Lower lobe of right lung (tissue), 2 donors: ENCODE measurements at places on chromosomes 6 and 20.

DNA sequence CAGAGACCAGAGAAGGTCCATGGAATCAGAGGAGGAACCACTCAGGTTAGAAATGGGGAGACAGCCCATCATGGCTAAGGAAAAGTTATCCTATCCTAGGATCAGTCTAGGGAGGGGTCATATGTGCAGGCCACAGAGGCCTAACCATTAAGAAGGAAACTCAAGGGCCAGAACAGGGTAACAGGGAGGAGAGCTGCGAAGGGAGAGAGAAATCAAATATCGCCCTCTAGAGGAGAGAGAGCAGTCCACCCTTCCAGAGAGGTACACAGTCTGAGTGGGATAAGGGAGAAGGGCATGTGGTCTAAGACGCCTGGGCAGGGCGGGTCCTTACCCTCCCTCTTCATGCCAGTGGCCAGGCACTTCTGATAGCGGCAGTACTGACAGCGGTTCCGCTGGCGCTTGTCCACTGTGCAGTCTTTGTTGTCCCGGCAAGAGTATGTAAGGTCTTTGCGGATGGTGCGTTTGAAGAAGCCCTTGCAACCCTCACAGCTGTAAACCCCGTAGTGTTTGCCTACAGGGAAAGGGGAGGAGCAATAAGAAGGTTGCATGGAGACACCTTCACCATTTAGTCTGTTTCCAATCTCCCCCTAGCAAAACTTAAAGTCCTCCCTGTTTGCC is 2.9 kb downstream of the RXRB start:
- DNase-seq: peak; percentile 69
- no peak overlapping the region for H3K4me3 ChIP-seq
- H3K4me1 ChIP-seq: peaks cover 44% of the 10 kb centered on the region
- H3K27me3 ChIP-seq: no peaks in the 10 kb centered on the region
- peaks cover 43% of the 10 kb centered on the region for H3K36me3 ChIP-seq
- H3K27ac ChIP-seq: no peak overlapping the region

GRCh38 chr6:41692080-41692675 is 43.2 kb downstream of the TFEB start:
- no peak overlapping the region for H3K4me3 ChIP-seq
- peak; percentile 4 for DNase-seq
- no peaks in the 10 kb centered on the region for H3K4me1 ChIP-seq
- H3K36me3 ChIP-seq: peaks cover 43% of the 10 kb centered on the region

DNA sequence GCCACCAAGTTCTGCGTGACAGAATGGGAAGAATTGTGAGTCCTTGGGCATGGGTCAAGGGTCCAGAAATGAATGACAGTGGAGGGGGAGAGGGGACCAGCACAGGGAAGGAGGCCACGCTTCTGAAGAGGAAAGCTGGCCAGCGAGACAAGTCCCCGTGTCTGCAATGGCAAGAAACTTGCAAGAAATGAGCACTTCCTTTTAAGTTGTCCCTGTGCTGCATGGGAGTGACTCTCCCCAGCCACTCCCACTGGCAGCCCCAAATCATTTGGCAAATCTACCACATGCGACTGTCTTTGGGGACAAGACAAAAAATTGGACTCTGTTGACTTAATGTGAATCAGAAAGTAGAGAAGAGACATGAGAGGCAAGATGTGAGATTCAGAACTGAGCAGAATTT is 242.2 kb upstream of the RREB1 start:
- H3K27me3 ChIP-seq: no peaks in the 10 kb centered on the region
- H3K36me3 ChIP-seq: no peaks in the 10 kb centered on the region
- no peak overlapping the region for H3K4me3 ChIP-seq
- no peak for DNase-seq

GRCh38 chr6:63493557-63493956 is 78.7 kb upstream of the LOC128125822 start:
- H3K4me3 ChIP-seq: no peak overlapping the region
- no peaks in the 10 kb centered on the region for H3K4me1 ChIP-seq
- no peak for DNase-seq
- no peaks in the 10 kb centered on the region for H3K27me3 ChIP-seq
- no peak overlapping the region for H3K27ac ChIP-seq

DNA sequence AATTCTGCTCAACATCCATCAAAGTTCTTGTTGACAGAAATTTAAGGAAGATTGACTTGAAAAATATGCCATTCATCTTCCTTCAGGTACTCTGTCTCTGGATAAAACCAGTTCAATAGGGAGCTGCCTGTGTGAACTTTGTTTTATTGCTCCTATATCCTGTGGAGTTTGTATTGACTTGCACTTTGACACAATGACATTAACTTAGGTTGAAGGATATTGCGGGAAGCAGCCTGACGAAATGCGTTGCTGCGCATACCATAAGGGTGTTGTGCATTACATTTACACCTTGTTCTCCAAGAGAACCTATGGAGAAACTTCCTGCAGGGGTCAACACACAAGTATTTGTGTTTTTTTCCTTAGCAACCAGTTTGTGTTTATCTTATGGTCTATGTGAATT is 185.4 kb upstream of the GRIK2 start:
- H3K4me3 ChIP-seq: no peak overlapping the region
- H3K27ac ChIP-seq: no peak overlapping the region
- H3K27me3 ChIP-seq: no peaks in the 10 kb centered on the region
- no peaks in the 10 kb centered on the region for H3K36me3 ChIP-seq
- DNase-seq: no peak
- no peaks in the 10 kb centered on the region for H3K4me1 ChIP-seq

DNA sequence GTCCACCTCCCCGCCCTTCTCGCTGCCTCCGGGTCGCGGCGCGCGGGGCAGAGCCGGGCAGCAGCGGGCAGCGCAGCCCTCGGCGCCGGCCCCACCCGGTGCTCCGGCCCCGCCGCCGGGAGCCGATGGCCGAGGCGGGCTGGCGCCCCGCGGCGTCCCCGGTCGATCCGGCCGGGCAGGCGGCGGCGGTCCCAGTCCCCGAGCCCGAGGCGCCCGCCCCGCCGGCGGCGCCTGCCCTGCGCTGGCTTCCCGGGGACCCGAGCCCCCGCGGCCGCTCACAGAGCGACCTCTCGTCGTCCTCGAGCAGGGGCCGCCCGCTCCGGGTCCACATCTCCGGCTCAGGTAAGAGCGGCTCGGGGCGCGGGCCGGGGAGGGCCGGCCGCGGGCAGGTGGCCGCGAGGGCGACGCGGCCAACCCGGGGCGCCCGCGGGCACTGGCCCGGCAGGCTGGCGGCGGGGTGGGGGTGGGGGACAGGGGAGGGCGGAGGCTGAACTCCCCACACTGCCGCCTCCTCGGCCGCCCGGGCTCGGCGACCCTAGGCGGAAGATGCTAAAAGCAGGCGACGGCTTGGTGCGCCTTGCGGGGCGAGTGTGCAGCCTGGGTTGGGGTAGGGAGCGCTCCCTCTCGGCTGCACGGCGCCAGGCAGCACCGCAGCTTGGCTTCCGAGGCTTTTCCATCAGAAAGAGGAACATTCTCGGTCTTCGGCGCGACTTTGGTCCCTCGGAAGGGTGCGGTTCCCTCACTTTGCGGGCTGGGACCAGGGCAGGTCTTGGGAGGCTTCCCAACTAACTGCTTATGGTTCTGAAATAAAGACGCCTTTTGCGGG is 25.6 kb upstream of the FUCA2 start:
- H3K27me3 ChIP-seq: no peaks in the 10 kb centered on the region
- peak; percentile 82 for DNase-seq
- H3K27ac ChIP-seq: peak overlapping the region; percentile 64

GRCh38 chr6:117206944-117207687 is 58.2 kb upstream of the VGLL2 start:
- no peaks in the 10 kb centered on the region for H3K36me3 ChIP-seq
- no peak overlapping the region for H3K4me3 ChIP-seq
- DNase-seq: no peak
- H3K4me1 ChIP-seq: no peaks in the 10 kb centered on the region
- H3K27me3 ChIP-seq: no peaks in the 10 kb centered on the region
- H3K27ac ChIP-seq: no peak overlapping the region

GRCh38 chr20:23350904-23351838 is 580 bp downstream of the NXT1 start:
- H3K36me3 ChIP-seq: peaks cover 23% of the 10 kb centered on the region
- peak; percentile 70 for DNase-seq
- no peaks in the 10 kb centered on the region for H3K27me3 ChIP-seq
- H3K4me1 ChIP-seq: peaks cover 27% of the 10 kb centered on the region
- H3K27ac ChIP-seq: peak overlapping the region; percentile 97

- H3K27me3 ChIP-seq: no peaks in the 10 kb centered on the region
- H3K36me3 ChIP-seq: no peaks in the 10 kb centered on the region
- no peak for DNase-seq
- no peaks in the 10 kb centered on the region for H3K4me1 ChIP-seq
- no peak overlapping the region for H3K27ac ChIP-seq
Observed at GRCh38 chr6:69285054-69285453, 511.8 kb downstream of the LMBRD1 start.

- no peaks in the 10 kb centered on the region for H3K36me3 ChIP-seq
- DNase-seq: no peak
- peaks cover 13% of the 10 kb centered on the region for H3K4me1 ChIP-seq
- no peaks in the 10 kb centered on the region for H3K27me3 ChIP-seq
- H3K4me3 ChIP-seq: no peak overlapping the region
- no peak overlapping the region for H3K27ac ChIP-seq
Observed at GRCh38 chr6:22825210-22825609, 255.8 kb downstream of the HDGFL1 start.

DNA sequence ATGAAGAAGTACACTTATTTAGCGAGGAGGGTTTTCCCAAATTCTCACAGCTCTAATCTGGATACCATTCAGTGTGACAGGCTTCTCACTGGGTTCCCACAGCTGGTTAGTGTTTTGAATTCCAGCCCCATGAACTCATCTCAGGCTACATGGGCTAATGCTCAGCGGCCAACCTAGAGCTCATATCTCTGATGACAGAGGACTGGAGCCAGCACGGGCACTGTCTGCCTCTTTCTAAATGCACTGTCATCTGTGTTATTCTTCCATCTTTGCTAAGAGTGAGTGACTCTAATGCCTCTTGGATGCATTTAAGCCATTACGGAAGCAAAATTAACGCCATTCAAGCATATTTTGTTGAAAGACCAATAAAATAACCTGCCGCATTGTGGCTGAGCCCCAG is 308.9 kb upstream of the JAG1 start:
- H3K4me3 ChIP-seq: no peak overlapping the region
- peak overlapping the region; percentile 21 for H3K27ac ChIP-seq
- DNase-seq: no peak
- no peaks in the 10 kb centered on the region for H3K36me3 ChIP-seq
- peaks cover 6% of the 10 kb centered on the region for H3K4me1 ChIP-seq

- H3K4me1 ChIP-seq: no peaks in the 10 kb centered on the region
- DNase-seq: no peak
- H3K36me3 ChIP-seq: no peaks in the 10 kb centered on the region
- no peak overlapping the region for H3K27ac ChIP-seq
Observed at GRCh38 chr6:45728674-45729073, 287.0 kb downstream of the CLIC5 start.

DNA sequence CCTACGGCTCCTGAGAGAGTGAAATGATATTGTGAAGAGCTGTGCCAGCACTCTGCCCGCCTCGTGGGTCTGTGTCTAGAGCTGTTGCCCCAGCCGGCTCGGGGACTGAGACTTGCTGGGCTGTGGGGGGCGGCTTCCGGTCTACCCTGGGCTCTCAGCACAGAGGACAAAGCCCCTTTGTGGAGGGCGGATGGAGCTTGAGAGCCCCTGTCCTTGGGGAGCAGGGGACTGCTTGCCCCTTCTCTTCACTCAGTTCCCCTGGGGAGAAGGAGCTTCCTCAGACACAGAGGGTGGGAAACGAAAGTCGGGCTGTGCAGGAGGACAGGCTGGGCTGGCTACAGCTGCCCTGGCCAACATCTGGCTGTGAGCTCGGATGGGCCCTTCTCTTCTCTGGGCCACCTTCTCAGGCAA is 11.0 kb downstream of the SRC start:
- no peak for DNase-seq
- H3K4me3 ChIP-seq: no peak overlapping the region
- H3K36me3 ChIP-seq: peaks cover 11% of the 10 kb centered on the region
- H3K4me1 ChIP-seq: peaks cover 38% of the 10 kb centered on the region
- H3K27me3 ChIP-seq: no peaks in the 10 kb centered on the region
- no peak overlapping the region for H3K27ac ChIP-seq

- H3K27ac ChIP-seq: no peak overlapping the region
- no peak overlapping the region for H3K4me3 ChIP-seq
- peaks cover 42% of the 10 kb centered on the region for H3K36me3 ChIP-seq
- DNase-seq: no peak
- H3K27me3 ChIP-seq: no peaks in the 10 kb centered on the region
Observed at GRCh38 chr6:163570579-163571231, 156.2 kb downstream of the QKI start.

- H3K27me3 ChIP-seq: no peaks in the 10 kb centered on the region
- no peaks in the 10 kb centered on the region for H3K36me3 ChIP-seq
- no peak overlapping the region for H3K27ac ChIP-seq
- no peaks in the 10 kb centered on the region for H3K4me1 ChIP-seq
- no peak for DNase-seq
- no peak overlapping the region for H3K4me3 ChIP-seq
Observed at GRCh38 chr6:164749221-164750064, 560.0 kb downstream of the C6orf118 start.
